Calu3 (cell line): ENCODE measurements at places on chromosomes 7 and 10. TPM values are rescaled to one million over a fixed set of nuclear protein-coding genes. Genes with fewer than 3 reads are reported as not detected.

- no peak overlapping the region for H3K4me3 ChIP-seq
- H3K4me1 ChIP-seq = peaks cover 17% of the 10 kb centered on the region
- DNase-seq = no peak
- no peak overlapping the region for H3K27ac ChIP-seq
- H3K36me3 ChIP-seq = peaks cover 19% of the 10 kb centered on the region
- H3K27me3 ChIP-seq = peaks cover 8% of the 10 kb centered on the region
These were observed 2.7 kb downstream of the LRRC20 start for GRCh38 chr10:70379581-70380176.

- H3K36me3 ChIP-seq = peaks cover 4% of the 10 kb centered on the region
- H3K27ac ChIP-seq = no peak overlapping the region
- no peak overlapping the region for H3K4me3 ChIP-seq
- peaks cover 100% of the 10 kb centered on the region for H3K27me3 ChIP-seq
These were observed 35.6 kb downstream of the YKT6 start for GRCh38 chr7:44236333-44236728.

DNA sequence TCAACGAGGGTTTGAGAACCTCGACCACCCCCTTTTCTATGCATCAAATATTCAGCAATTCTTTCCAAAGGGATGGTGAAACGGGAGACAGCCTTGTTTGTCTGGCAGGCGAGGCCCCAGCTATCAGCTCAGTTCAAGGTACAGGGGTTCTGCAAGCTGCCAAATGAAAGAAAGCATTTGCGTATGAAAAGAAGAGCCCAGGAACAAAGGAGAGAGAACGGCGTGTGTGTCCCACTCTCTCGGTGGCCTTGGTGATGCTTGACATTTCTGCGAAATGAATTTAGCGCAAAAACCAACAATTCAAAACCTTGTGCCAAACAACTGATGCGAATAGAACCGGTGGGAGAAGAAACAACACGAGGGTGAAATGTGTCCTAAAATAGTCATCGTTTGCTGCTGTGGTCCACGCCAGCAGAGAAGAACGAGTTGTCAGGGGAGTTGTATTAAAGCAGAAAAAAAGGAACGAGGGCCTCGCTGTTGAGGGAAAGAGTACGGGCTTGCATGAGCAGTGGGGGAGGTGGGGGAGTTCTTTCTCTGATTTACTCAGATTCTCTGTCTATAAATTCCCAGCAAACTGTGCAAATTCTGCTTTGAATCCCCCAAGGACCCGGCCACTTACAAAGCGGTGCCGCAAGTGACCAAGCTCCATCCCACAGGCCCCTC lies 97.7 kb downstream of the TMEM130 start:
- peaks cover 14% of the 10 kb centered on the region for H3K4me1 ChIP-seq
- peaks cover 5% of the 10 kb centered on the region for H3K36me3 ChIP-seq
- no peak for DNase-seq
- no peaks in the 10 kb centered on the region for H3K27me3 ChIP-seq

The IFIT5 gene
- 13.8 and 23.5 TPM in 2 replicates for total RNA-seq

The ITIH5 gene
- 2.0 and 5.2 TPM in 2 replicates for total RNA-seq

DNA sequence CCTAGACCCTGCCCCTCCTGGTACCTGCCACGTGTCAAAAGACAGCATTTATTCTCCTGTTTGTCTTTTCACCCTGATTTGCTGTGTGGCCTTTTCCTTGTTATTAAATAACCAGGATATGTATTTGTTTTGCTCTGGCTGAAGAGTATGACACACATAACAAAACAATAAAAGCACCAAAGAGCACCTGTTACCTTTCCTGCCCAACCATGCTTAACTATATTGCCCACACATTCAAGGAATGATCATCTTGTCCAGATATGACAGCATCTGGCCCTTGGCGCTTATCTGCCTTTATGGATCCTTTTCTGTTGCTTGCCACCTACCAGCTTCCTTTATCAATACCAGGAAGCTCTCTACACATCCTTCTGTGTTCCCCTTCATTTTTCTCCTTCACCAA lies 357.7 kb downstream of the FGFR2 start:
- peaks cover 6% of the 10 kb centered on the region for H3K36me3 ChIP-seq
- H3K4me1 ChIP-seq = peaks cover 22% of the 10 kb centered on the region
- H3K27me3 ChIP-seq = no peaks in the 10 kb centered on the region
- H3K4me3 ChIP-seq = peak overlapping the region; percentile 45
- peak overlapping the region; percentile 63 for H3K27ac ChIP-seq

The EN2 gene
- 3.2 TPM in 2 replicates for total RNA-seq

DNA sequence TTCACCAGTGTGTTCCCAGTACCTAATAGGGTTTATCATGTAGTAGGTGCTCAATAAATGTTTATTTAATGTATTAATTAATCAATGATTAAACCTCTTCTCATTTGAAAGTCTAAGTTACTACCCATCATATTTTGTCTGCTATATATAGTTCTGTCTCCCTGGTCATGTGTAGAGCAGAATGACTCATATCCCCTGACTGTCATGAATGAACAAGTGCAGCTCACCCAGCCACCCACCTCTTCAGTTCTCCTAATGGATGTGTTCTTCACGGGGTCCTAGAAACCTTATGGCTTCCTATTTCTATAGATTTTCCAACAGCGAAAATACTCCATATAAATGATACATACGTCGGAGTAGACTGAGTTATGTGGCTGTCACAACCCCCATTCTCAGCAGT lies 64.5 kb downstream of the HIF1AN start:
- no peak overlapping the region for H3K27ac ChIP-seq
- H3K4me1 ChIP-seq = no peaks in the 10 kb centered on the region
- H3K4me3 ChIP-seq = no peak overlapping the region
- H3K36me3 ChIP-seq = no peaks in the 10 kb centered on the region
- peaks cover 63% of the 10 kb centered on the region for H3K27me3 ChIP-seq

- H3K36me3 ChIP-seq = peaks cover 12% of the 10 kb centered on the region
- no peak for DNase-seq
- H3K4me3 ChIP-seq = no peak overlapping the region
These were observed 20.3 kb upstream of the GJC3 start for GRCh38 chr7:99949645-99950228.

GRCh38 chr10:17578603-17579002 lies 38.6 kb downstream of the HACD1 start:
- H3K27ac ChIP-seq = no peak overlapping the region
- no peaks in the 10 kb centered on the region for H3K36me3 ChIP-seq
- H3K27me3 ChIP-seq = peaks cover 11% of the 10 kb centered on the region
- H3K4me1 ChIP-seq = peaks cover 8% of the 10 kb centered on the region

GRCh38 chr10:80452069-80452468 lies 2.0 kb upstream of the TSPAN14 start:
- H3K4me1 ChIP-seq = peaks cover 15% of the 10 kb centered on the region
- H3K4me3 ChIP-seq = no peak overlapping the region
- H3K27ac ChIP-seq = no peak overlapping the region
- peaks cover 9% of the 10 kb centered on the region for H3K27me3 ChIP-seq
- no peak for DNase-seq

The UFSP1 gene
- 3.3 and 4.2 TPM in 2 replicates for total RNA-seq

The NPFFR1 gene
- total RNA-seq = 0.20 and 0.24 TPM in 2 replicates
